ENCODE measurements at places on chromosomes 5 and 9. TPM values are rescaled to one million over a fixed set of nuclear protein-coding genes. Genes with fewer than 3 reads are reported as not detected.

DNA sequence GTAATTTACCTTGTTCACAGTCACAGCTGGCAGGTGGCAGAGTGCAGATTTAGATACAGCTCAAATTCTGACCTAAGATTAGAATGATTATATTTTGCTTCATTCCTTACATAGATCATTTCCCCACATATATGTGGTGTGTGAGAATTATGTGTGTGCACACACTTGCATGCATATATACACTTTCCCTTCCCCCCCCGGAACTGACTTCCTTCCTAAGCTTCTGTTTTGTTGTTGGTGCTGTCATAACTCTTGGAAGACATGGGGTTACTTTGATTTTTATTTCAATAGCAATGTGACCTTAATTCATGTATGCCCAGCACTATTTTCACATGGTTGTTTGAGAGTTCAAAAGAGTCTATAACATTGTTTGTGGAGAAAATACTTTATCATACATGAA, 112.8 kb downstream of the CMYA5 start:
- no peak for DNase-seq

PLAC8L1 gene
- polyA plus RNA-seq, result 2.6 TPM

ECSCR gene
- polyA plus RNA-seq, result 30.4 TPM

GRCh38 chr5:163439092-163439425, 1.7 kb downstream of the CCNG1 start:
- DNase-seq, result no peak

- DNase-seq, result no peak
Measured at GRCh38 chr5:14089198-14089597, 53.9 kb upstream of the TRIO start.

GRCh38 chr5:668283-668995, 24.7 kb downstream of the TPPP start:
- no peak for DNase-seq

GRCh38 chr9:114363424-114363823, 24.4 kb downstream of the AKNA start:
- no peak for DNase-seq

TAF11L9 gene
- not detected for polyA plus RNA-seq

- DNase-seq, result no peak
Measured at GRCh38 chr5:17020678-17021601, 84.9 kb upstream of the MYO10 start.

CAMK2A gene
- polyA plus RNA-seq, result 3.0 TPM

GRCh38 chr5:68114378-68115040, 101.0 kb upstream of the PIK3R1 start:
- DNase-seq, result no peak

- no peak for DNase-seq
Measured at GRCh38 chr5:978054-978453, 30.5 kb upstream of the NKD2 start.

- DNase-seq, result no peak
Measured at GRCh38 chr9:136662656-136663581, at the start of gene EGFL7. TSS of gene EGFL7 (plus strand) at chr9:136662916. CDS start at chr9:136668283, 5,367 bp downstream.

DNA sequence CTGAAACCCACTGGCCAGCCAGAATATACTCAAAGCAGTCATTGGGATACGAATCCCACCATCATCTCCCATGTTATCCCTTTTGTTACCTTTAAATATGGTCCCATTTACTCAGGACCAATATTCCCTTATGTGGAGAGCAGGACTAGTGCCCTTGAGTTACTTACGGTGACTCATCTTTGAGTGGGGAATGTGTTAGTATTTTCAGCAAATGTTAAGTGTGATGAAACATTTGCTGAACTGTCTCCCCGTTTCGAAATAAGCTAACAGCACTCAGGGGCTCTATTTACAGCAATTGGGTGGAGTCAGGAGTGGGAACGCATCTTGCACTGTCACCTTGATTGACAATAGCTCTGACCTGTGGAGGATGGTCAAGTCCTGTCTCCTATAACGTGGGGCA, 67.4 kb downstream of the CTSL start:
- DNase-seq, result no peak

C8G gene
- 0.98 TPM for polyA plus RNA-seq

DNA sequence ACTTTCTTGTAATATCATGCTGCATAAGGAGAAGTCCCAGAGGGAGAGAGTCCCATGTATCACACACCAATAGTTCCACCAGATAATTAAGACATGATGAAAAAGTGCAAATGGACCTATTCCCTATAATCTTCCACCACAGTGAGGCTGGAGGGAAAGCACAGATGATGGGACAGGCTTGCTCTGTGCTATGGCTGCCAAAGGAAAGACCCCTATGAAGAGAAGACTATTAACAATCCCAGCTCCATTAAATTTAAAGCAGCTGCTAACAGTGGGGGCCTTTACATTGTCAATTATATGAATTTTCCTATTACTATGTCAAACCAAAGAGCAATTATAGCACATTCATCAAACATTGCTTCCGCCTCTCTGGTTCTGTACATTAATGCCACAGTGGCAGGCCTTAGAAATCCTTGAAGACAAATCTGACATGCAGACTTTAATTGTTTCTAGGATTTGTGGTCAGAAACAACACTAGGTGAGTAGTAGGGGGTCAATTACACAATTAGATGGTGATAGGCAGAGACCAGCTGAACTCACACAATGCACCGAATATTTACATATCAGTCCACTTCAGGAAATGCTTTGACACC, 551.3 kb downstream of the TLE1 start:
- DNase-seq, result no peak

DNA sequence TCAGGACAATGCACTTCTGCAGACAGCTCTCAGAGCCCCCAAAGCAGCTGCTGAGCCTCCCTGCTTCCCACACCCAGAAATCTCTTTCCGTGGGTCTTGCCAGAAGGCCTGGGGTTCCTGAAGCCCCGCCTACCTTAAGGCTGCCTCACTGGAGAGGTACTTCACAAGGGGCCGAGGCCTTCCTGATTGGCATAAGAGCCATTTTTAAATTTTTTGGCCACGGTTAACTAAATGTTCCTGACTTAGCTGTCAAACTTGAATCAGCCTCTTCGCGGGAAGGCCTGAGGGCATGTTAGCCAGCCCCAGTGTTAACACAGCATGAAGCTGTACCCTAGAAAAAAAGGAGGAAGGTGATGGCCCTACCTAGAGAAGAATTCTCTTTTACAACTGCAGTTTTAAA, 20.7 kb upstream of the EPB41L4B start:
- DNase-seq, result no peak

ARID3C gene
- 0.19 TPM for polyA plus RNA-seq

MLANA gene
- 0.98 TPM for polyA plus RNA-seq

DNA sequence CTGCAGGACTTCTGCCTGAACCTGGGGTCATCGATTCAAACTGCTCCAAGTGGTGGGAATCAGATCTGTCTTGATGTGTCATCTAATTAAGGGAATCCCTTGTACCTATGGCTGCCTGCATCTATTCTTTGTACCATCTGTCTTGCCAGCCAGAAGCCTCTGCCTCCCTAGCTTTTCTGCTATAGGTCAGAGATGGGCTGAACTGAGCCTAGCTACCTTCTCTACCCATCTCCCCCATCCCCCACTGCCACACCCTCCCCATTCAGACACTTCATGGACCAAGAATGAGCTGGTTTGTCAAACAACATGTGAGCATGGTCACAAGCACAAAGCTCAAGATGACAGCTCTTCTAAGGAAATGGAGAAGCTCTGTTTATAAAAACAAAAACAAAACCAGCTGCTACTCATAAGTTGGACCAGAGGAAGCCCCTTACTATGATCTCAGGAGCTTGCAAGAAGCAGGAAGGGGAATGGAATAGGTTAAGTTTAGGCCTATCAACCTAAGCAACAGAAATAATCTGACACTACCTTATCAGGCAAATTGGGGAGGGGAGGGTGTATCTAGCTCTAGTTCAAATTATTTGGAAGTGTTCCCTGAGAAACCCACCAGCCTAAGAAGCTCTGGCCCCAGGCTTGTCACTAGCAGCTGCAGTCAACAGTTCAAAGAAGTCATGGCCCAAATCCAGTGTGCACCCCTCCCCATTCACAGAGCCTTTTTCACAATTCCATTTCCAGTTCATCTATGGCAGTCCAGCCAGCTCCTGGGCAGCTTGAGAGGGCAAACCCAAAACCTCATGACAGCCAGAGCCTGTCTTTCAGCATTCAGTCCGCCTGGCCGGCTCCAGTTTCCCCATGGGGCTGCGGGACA, 29.9 kb downstream of the SKP1 start:
- DNase-seq, result no peak

GRCh38 chr5:55234121-55234700, 803 bp upstream of the CCNO start:
- no peak for DNase-seq

DNA sequence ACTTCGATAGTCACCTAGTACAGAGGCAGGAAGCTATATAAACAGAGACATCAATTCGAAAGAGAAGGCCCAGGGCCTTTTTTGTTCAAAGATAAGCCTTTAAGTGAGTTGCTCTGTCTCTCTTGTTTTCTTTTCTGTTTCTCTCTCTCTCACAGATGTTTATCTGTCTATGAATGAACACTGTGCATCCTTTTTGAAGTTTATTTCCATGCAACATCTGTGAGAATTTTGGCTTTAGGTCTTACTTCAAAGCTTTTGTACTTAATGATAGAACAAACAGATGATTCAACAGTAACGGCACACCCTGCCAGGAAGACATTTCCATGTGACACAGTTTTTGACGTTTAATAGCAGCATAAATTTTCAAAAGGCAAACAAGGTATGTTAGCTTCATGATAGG, 1413.1 kb upstream of the CDH6 start:
- DNase-seq, result no peak

- no peak for DNase-seq
Measured at GRCh38 chr9:137685741-137686420, 67.1 kb downstream of the EHMT1 start.

DNA sequence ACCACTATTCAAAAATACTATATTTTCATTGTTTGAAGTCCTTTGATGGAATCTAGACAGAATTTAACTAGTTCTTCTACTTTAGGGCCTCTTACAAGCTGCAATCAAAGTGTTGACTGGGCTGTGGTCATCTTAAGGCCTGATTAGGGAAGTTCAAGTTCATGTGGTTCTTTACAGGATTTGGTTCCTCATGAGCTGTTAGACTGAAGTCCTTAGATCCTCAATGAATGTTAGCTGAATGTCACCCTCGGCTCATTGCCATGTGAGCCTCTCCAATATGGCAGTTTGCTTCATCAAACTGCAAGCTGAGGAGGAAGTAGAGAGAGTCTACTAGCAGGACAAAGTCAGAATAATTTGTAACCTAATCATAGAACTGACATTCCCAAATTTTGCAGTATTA, 135.1 kb downstream of the CSNK1G3 start:
- no peak for DNase-seq

- no peak for DNase-seq
Measured at GRCh38 chr9:588981-589380, 252.5 kb upstream of the DMRT1 start.

CCDC183 gene
- 7.7 TPM for polyA plus RNA-seq

DNA sequence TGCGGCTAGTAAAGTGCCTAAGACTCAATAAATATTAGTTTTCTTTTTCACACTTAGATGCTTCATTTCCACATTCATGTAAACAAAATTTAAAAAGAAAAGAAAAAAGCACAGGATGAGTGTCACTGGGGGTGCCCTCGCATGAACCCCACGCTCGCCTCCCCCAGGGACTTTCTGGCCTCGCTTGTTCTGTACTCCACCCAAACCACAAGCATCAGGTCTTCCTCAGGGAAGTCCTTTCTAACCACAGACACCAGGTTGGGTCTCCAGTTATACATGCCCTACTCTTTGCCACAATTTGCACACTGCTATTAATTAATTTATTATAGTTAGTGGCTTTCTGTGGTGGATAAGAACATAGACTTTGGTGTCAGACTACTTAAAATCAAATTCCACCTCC, 92.4 kb downstream of the RORB start:
- no peak for DNase-seq

DNA sequence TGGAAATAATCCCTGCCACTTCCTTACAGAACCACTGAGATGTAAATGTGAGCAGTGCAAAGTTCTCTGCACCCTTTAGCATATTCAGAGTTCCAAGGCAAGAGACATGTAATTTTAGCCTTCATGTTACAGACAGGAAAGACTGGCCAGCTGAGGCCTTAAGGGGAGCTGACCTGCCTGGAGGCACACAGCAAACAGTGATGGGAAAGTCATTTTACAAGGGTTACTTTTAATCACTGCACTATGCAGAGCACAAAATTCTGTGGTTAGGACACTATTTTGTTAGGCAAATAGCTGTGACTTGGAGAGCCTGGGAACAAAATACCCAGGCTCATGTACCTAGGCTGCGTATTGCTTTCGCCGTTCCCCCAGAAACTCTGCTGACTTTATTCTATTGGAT, 30.2 kb upstream of the TNIP1 start:
- no peak for DNase-seq

PTGR1 gene
- 168 TPM for polyA plus RNA-seq

PDGFRB gene
- polyA plus RNA-seq, result 148 TPM

- DNase-seq, result no peak
Measured at GRCh38 chr5:27944471-27944870, 906.1 kb upstream of the CDH9 start.

PDCD1LG2 gene
- polyA plus RNA-seq, result 0.17 TPM

OLFM1 gene
- polyA plus RNA-seq, result 3.7 TPM

- DNase-seq, result no peak
Measured at GRCh38 chr9:20921362-20921761, 110.1 kb downstream of the HACD4 start.

- peak; percentile 17 for DNase-seq
Measured at GRCh38 chr9:35229066-35229778, 67.4 kb downstream of the UNC13B start.

SLC1A3 gene
- polyA plus RNA-seq, result 3.4 TPM

DNA sequence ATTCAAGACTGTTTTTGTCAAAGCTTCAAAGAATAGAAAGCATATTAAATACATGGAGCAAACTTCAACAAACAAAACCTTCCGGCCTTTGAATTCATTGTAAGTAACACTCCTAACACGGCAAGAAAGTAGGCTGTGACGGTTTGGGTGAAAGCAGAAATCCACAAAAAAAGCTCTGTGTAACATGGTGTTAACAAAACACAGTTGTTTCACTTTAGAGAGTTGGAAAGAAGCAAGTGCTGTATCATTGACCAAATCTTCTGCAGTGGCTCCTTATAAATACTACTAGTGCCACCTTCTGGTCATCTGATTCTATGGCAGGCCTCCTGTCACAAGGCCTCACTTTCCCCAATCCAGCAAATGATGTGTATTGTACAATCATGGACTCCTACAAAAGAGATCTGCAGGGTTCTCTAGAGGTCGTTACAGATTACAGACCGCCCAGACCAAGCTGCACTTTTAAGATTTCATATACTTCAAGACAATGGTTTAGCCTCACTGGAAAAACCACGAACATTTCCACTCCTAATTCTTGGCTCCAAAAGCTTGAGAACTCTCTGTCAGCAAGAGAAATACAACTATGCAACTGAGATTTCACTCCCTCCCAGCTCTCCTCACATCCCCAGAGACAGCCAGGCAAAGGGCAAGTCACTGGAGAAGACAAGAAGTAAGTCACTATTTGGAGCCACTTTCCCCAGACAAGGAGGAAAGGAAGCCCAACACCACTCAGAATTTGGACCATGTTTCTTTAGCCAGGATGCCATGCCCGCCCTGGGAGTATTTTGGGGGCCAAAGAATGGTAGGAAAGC, 196.2 kb downstream of the DTWD2 start:
- DNase-seq, result peak; percentile 46

RETREG1 gene
- 37.1 TPM for polyA plus RNA-seq

PNPLA7 gene
- 3.9 TPM for polyA plus RNA-seq

All from left renal cortex interstitium (tissue), 4 donors.